ENCODE measurements at places on chromosomes 6 and 20. TPM values are rescaled to one million over a fixed set of nuclear protein-coding genes. Genes with fewer than 3 reads are reported as not detected.

DNA sequence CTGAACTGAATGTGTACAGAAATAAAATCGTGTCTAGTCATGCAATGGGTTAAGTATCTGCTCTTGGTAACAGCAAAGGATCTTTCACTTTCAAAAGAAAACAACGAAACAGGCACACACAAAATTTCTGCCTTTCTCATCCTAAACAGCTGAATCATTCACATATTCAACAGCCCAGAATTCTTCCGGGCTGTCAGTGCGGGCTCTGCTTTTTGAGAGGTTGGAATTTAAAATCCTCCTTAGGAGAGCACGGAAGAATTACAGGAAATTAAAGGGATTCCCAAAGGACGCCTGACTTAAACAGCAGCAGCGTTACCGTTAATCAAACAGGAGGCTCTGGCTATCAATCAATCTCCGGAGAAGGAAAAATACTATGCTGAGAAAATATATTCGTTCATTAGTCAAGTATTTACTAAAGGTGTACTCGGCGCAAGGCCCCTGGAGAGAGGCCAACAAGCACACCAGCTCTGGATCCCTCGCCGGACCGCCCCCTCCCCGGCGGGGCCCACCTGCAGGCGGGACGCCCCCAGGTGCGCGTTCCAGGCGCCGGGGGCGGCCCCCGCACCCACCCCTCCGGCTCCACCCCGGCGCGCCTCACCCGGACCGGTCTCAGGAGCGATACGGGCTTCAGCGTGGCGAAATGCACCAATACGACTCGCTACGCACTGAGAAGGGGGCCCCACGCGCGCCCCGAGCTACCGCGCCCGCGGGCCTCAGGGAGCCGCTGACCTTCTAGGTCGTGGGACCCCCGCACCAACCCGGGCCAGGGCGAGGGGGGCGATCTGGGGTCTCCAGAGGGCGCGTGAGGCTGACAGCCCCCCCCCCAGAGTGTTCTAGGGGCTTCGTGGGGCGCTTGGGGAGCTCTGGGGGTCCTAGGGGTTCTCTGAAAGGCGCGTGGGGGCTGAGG, 1.0 kb downstream of the NAPB start:
- H3K4me3 ChIP-seq, result peak overlapping the region; percentile 85
- H3K27ac ChIP-seq, result peak overlapping the region; percentile 94
- H3K4me1 ChIP-seq, result peaks cover 43% of the 10 kb centered on the region
- DNase-seq, result peak; percentile 76

DNA sequence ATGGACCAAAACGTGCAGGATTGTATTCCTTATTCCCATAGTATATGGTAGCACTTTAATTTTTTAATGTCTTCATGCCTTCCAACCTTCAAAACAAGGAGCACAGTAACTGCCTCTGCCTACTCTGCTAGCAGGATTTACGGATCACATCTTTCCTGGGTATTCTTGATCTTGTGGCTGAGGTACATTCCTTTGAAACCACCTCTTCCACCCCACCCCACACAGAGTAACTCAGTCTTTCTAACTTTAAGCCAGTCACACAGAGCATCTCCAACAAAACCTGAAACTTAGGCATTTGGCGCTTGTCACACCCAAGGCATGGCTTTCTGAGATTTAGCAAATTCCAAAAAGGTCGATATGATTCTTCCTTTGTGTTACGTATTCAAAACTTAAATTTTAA, 2.3 kb upstream of the ID4 start:
- DNase-seq, result no peak
- H3K4me1 ChIP-seq, result peaks cover 25% of the 10 kb centered on the region
- no peak overlapping the region for H3K4me3 ChIP-seq
- no peak overlapping the region for H3K27ac ChIP-seq
- peaks cover 6% of the 10 kb centered on the region for H3K27me3 ChIP-seq

DNA sequence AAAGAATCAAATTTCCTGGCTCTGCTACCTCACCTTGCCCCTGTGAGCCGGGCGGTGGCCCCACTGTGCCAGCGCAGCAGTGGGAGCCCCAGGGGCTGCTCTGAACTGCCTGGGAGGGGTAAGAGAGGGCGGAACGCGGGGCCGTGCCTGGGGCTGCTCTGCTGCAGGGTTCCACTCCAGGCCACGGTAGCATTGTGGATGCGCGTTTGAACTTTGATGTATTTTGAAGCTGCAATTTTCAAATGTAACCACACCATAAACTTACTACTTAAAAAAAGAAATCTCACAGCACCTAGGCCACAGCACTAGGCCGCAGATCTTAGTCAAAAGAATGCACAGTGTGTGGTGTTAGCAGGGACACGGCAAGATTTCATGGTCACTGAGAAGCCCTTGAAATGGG, 57.5 kb downstream of the PRDM1 start:
- DNase-seq, result no peak
- no peak overlapping the region for H3K27ac ChIP-seq
- no peaks in the 10 kb centered on the region for H3K36me3 ChIP-seq
- H3K4me3 ChIP-seq, result no peak overlapping the region
- H3K4me1 ChIP-seq, result no peaks in the 10 kb centered on the region

DNA sequence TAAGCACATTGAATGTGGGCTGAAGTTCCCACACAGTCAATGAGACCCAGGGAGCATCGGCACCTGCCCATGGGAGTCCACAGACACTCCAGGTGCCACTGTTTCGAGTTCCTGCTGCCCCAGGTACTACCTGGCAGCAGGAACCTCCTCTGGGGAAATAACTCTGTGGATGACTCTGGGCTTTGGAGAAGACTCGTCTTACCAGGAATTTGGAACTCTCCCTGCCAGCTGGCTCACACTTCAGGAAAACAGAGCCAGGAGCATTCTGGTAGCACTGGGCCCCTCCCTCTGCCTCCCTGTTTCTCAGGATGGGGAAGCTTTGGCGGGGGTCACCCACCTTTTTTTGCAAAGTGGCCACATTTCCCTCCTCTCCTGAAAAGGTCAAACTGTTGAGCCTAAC, 69.5 kb upstream of the MC3R start:
- H3K4me3 ChIP-seq, result no peak overlapping the region
- no peaks in the 10 kb centered on the region for H3K4me1 ChIP-seq
- no peak overlapping the region for H3K27ac ChIP-seq
- no peak for DNase-seq
- no peaks in the 10 kb centered on the region for H3K36me3 ChIP-seq
- H3K27me3 ChIP-seq, result peaks cover 7% of the 10 kb centered on the region

Gene GRM4
- total RNA-seq, result not detected

- H3K27ac ChIP-seq, result no peak overlapping the region
- no peaks in the 10 kb centered on the region for H3K36me3 ChIP-seq
- H3K4me3 ChIP-seq, result no peak overlapping the region
These were observed 61.6 kb upstream of the EDN1 start for GRCh38 chr6:12228447-12229146.

GRCh38 chr20:17228624-17229061, 1.8 kb downstream of the PCSK2 start:
- H3K36me3 ChIP-seq, result no peaks in the 10 kb centered on the region
- H3K27me3 ChIP-seq, result peaks cover 60% of the 10 kb centered on the region
- H3K4me1 ChIP-seq, result peaks cover 19% of the 10 kb centered on the region
- no peak overlapping the region for H3K27ac ChIP-seq
- peak overlapping the region; percentile 41 for H3K4me3 ChIP-seq

DNA sequence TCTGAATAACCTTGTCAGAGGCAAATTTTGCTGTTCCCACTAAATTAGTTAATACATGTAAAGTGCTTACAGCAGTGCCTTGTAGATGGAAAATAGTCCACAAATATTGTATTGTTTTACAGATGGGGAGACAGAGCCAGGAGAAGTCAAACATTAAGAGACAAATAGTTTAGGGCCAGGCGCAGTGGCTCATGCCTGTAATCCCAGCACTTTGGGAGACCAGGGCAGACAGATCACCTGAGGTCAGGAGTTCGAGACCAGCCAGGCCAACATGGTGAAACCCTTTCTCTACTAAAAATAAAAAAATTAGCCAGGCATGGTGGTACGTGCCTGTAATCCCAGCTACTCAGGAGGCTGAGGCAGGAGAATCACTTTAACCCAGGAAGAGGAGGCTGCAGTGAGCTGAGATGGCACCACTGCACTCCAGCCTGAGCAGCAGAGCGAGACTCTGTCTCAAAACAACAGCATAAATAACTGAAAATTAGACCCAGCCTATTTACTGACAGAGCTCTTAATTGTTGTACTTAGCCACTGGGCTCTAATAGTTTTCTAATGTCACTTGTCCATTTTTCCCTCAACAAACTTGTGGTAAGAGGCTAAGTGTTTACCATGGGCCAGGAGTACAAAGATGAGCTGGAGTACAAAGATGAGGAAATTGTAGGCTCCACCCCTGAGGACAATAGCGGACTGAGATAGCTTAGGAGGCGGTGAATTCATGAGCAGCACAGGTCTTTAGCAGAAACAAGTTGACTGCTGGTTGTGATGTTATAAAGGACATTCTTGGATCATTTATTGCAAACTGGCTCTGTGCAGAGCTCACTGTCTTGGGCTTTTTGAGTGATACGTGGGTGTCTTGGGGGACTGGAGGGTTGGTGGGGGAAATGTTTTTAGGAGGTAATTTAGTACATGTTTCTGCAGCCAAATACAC, 6.4 kb downstream of the ZSWIM3 start:
- H3K36me3 ChIP-seq, result no peaks in the 10 kb centered on the region
- H3K27me3 ChIP-seq, result no peaks in the 10 kb centered on the region
- no peak overlapping the region for H3K27ac ChIP-seq
- H3K4me1 ChIP-seq, result no peaks in the 10 kb centered on the region
- H3K4me3 ChIP-seq, result no peak overlapping the region
- DNase-seq, result no peak

DNA sequence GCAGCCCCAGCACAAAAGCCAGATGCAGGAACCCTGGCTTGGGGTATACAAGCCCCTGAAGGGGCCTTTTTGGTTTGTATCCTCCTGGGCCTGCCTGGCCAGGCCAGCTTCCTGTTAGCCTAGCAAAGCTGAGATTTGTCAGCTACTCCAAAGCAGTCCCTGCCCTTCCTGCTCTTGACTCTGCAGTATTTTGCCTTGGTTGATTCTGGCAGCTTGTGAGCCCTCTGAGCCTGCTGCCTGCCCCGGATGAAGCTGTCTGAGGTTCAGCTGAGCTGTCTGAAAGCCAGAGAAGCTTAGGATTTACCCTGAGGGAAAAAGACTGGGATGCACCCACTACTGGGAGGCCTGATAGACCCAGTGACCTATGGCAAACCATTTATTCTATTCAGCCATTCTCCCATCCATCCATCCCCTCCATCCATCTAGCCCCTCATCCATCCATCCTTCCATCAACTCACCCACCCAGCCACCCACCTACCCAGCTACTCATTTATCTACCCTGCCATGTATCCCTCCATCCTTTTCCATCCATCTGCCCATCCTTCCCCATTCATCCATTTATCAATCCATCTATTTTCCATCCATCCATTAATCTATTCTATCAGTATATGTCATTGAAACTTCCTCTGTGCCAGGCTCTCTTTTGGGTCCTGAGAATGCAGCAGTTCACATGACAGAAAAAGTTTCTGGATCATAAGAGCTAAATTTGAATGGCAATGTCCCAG, 307.5 kb downstream of the DHX35 start:
- H3K36me3 ChIP-seq, result no peaks in the 10 kb centered on the region
- DNase-seq, result no peak
- H3K4me1 ChIP-seq, result peaks cover 46% of the 10 kb centered on the region
- no peak overlapping the region for H3K27ac ChIP-seq

Gene TRIM15
- 1.6 TPM for total RNA-seq

- no peak for DNase-seq
- no peaks in the 10 kb centered on the region for H3K27me3 ChIP-seq
These were observed 143.3 kb upstream of the GPR6 start for GRCh38 chr6:109834595-109835437.

Gene ATXN1
- total RNA-seq, result 95.4 TPM

- no peak overlapping the region for H3K27ac ChIP-seq
- no peaks in the 10 kb centered on the region for H3K27me3 ChIP-seq
- H3K36me3 ChIP-seq, result no peaks in the 10 kb centered on the region
- DNase-seq, result no peak
These were observed 545.1 kb upstream of the IRAK1BP1 start for GRCh38 chr6:78322068-78322845.

Gene LAMA2
- 27.3 TPM for total RNA-seq

GRCh38 chr6:147802459-147802858, 294.0 kb downstream of the SAMD5 start:
- H3K4me3 ChIP-seq, result no peak overlapping the region
- no peaks in the 10 kb centered on the region for H3K27me3 ChIP-seq
- H3K4me1 ChIP-seq, result no peaks in the 10 kb centered on the region
- no peaks in the 10 kb centered on the region for H3K36me3 ChIP-seq
- DNase-seq, result no peak
- no peak overlapping the region for H3K27ac ChIP-seq

DNA sequence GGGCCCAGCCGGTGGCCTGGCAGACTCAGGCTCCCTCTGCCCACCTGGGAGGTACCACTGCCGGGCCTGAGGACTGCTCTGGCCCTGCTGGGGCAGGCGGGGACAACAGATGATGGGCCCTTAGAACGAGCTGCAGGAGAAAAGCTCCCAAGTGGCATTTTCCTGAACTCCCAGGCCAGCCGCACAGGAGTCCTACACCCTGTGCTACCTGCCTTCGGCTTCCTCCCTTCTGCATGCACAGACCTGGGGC, 41.3 kb downstream of the DSTN start:
- H3K4me3 ChIP-seq, result no peak overlapping the region
- peaks cover 48% of the 10 kb centered on the region for H3K4me1 ChIP-seq
- no peaks in the 10 kb centered on the region for H3K27me3 ChIP-seq
- H3K27ac ChIP-seq, result peak overlapping the region; percentile 68

DNA sequence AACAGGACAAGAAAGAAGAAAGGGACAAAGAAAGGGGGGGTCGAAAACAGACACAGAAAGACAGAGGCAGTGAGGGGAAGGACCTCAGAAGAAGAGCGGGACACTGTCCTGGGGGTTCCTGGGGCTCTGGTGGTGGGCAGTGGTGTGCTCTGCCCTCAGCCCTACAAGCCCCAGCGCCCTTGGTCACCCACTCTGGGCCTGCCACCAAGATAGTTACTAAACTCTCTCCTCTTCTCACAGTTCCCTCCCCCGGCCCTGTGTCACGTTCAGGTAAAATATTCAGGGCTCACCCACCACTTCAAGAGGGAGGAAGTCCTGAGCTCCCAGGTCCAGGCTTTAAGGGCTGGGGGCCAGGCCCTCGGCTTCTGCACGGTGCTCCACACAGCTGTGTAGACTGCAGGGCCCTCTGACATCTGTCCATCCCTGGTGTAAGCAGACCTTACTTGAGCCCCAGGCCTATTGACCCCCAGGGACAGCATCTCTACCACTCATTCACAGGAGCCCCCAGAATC, 87.4 kb downstream of the MRPL14 start:
- no peaks in the 10 kb centered on the region for H3K27me3 ChIP-seq
- peak; percentile 57 for DNase-seq
- H3K36me3 ChIP-seq, result no peaks in the 10 kb centered on the region
- no peak overlapping the region for H3K27ac ChIP-seq

DNA sequence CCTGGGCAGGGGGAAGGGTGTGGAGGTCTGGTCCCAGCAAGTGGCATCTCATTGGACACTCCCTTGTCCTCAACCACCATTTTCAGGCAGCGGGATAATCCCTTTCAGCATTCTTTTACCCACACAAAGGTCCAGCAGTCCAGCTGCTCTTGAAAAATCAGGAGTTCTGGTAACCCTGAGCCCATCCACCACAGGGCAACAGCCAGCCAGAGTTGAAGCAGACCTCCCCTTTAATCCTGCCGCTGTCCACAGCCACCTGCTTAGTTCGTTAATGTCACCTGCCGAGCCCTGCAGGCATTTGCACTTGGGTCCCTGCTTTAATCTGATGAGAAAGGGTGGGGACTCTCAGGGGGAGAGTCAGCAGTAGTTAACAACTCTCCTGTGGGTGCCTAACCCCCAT, 11.1 kb downstream of the TMEM74B start:
- H3K36me3 ChIP-seq, result peaks cover 52% of the 10 kb centered on the region
- no peaks in the 10 kb centered on the region for H3K27me3 ChIP-seq
- no peak for DNase-seq
- H3K4me1 ChIP-seq, result no peaks in the 10 kb centered on the region
- no peak overlapping the region for H3K27ac ChIP-seq

Gene CST1
- not detected for total RNA-seq

Gene RAB32
- total RNA-seq, result 17.6 TPM

Measured in suprapubic skin (tissue), 4 donors.